Calu3 (cell line): ENCODE measurements at places on chromosomes 12 and 14. TPM values are rescaled to one million over a fixed set of nuclear protein-coding genes. Genes with fewer than 3 reads are reported as not detected.

- H3K27me3 ChIP-seq, result no peaks in the 10 kb centered on the region
- H3K4me1 ChIP-seq, result no peaks in the 10 kb centered on the region
- peaks cover 7% of the 10 kb centered on the region for H3K36me3 ChIP-seq
- H3K4me3 ChIP-seq, result no peak overlapping the region
- H3K27ac ChIP-seq, result no peak overlapping the region
Measured at GRCh38 chr12:12079291-12079690, 8.6 kb downstream of the BCL2L14 start.

- no peak overlapping the region for H3K4me3 ChIP-seq
- DNase-seq, result no peak
- H3K36me3 ChIP-seq, result no peaks in the 10 kb centered on the region
Measured at GRCh38 chr12:68491204-68491960, 119.3 kb upstream of the RAP1B start.

- no peaks in the 10 kb centered on the region for H3K36me3 ChIP-seq
- H3K4me1 ChIP-seq, result no peaks in the 10 kb centered on the region
- no peak overlapping the region for H3K4me3 ChIP-seq
Measured at GRCh38 chr14:55568618-55569017, 11.4 kb upstream of the KTN1 start.

- no peak overlapping the region for H3K4me3 ChIP-seq
- H3K27me3 ChIP-seq, result no peaks in the 10 kb centered on the region
- no peak for DNase-seq
Measured at GRCh38 chr14:80536456-80536855, 325.2 kb upstream of the DIO2 start.

The KCNH3 gene
- 0.59 and 2.8 TPM in 2 replicates for total RNA-seq

The DPPA3 gene
- total RNA-seq, result not detected in 2 replicates
